OCI-M1 (cell line): ENCODE measurements at places on chromosomes 7 and 10.

DNA sequence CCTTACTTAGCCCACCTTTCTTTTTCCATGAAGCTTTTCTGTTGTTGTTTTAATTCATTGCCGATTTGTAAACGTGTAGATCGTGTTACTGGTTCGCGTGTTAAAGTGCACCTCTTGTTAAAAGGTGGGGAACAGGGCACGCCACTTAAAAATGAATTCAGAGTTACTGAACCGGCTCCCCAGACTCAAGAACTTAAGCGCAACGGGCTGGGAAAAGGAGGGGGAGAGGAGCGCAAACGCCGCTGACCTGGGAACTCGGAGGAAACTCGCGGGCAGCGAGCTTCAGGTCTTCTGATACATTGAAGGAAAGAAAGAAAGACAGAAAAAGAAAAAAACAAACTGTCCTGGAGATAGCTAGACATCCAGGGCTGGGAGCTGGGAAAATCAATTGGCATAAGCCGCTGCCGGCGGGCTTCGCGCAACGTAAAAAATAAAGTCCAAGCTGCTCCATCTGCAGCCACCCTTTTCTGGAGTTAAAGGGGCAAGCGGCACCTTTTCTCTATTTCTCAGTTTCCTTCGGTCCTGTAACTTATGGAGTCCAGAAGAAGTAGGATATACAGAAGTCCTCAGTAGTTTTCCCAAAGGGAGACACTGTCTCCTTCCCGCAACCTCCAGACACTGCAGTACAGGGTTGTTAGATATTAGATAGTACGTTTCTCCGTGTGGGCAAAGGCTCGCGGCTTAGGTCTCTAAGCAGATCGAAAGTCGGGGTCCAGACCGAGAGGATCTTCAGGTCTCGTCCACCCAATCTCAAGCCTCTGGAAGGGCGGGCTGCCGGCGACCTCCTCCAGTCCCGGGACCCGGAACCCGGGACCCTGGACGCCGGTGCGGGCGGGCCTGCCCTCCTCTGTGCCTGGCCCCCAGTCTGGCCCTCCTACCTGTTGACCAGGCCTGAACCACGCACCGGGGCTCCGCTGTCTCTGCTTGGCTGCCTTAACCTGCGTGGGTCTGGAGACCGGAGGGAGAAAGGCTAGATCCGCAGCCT is 1.8 kb upstream of the DLX6 start:
- no peak for DNase-seq

- no peak for DNase-seq
These were observed 139.6 kb upstream of the GDF10 start for GRCh38 chr10:47160261-47160908.

GRCh38 chr10:12535656-12536055 is 186.3 kb downstream of the CAMK1D start:
- DNase-seq = peak; percentile 7

DNA sequence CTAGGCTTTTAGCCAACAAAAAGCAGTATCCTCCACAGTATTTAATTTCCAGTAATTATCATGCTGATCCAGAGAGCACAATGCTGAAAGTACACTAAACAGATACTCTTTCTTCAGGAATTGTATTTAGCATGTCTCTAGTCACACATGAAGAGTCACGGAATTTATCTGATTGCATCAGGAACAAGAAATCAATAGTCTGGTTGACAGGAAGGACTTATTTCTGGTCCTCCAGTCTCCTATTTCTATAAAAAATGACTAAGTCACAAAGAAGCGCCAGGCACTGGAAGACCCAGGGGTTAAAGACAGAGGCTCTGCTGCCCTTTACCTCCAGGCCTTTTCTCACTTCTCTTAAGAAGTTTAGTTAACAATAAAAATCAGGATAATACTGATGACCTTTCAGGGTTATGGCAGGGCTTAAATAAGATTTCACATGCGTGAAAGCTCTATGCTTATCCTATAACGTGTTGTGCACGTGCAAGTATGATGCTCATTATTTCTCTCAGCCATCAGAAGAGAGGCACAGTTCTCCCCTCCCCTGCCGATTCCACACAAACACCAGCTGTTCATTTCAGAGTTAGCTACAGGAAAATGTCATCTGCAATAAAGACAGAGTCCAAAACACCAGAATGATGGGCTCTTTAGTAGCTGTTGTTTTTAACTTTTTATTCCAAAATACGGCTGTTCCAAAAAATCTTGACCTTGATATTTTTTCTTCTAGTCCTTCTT is 36.9 kb downstream of the SLC26A4 start:
- no peak for DNase-seq

DNA sequence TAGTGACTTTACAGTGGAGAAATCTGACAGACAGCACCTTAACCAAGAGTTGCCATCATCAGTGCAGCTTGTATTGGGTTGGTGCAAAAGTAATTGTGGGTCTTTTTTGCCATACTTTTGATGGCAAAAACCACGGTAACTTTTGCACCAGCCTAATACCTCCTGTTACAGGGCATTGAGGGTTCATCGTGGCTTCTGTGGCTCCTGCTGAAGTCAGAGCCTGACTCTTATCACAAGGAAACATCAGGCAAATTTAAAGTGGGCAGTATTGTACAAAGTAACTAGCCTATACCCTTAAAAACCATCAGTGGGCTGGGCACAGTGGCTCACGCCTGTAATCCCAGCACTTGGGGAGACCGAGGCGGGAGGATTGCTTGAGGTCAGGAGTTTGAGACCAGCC is 117.4 kb downstream of the HECW1 start:
- DNase-seq = no peak

DNA sequence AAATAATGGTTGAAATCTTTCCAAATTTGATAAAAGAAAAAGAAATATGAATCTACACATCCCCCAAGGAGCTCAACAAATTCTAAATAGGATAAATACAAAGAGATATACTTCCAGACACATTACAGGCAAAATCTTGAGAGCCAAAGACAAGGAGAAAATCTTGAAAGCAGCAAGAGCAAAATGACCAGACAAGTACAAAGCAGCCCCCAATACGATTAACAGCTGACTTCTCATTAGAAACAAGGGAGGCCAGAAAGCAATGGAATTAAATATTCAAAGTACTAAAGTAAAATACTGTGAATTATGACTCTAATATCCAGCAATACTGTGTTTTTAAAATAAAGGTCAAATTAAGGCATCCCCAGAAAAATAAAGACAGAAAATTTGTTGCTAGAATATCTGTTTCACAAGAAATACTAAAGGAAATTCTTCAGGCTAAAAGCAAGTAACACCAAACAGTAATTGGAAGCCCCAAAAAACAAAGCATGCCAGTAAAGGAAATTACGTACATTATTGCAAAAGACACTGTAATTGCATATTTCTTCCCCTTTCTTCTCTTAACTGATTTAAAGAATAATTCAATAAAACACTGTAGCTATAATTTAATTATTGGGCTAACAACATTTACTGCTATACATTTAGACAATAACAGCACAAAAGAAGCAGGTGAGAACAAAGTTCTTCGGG is 36.4 kb downstream of the ZNF438 start:
- DNase-seq = no peak

DNA sequence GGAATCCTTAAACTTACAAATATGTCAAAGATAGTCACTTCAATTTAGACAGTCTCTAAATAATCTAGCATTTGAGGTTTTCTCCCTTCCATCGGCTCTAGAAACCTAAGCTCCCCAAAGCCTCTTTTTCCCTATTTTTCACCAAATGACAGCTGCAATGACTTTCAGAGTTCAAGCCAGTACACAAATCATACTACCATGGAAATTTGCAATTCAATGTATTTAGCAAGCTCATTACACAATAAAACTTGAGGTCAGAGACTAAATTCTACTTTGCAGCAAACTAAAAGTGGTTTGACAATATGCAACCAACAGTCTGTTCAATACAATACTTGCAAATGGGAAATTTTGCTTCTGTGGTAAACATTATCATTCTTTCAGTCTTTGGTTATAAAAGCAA is 80.3 kb downstream of the SKIDA1 start:
- no peak for DNase-seq

DNA sequence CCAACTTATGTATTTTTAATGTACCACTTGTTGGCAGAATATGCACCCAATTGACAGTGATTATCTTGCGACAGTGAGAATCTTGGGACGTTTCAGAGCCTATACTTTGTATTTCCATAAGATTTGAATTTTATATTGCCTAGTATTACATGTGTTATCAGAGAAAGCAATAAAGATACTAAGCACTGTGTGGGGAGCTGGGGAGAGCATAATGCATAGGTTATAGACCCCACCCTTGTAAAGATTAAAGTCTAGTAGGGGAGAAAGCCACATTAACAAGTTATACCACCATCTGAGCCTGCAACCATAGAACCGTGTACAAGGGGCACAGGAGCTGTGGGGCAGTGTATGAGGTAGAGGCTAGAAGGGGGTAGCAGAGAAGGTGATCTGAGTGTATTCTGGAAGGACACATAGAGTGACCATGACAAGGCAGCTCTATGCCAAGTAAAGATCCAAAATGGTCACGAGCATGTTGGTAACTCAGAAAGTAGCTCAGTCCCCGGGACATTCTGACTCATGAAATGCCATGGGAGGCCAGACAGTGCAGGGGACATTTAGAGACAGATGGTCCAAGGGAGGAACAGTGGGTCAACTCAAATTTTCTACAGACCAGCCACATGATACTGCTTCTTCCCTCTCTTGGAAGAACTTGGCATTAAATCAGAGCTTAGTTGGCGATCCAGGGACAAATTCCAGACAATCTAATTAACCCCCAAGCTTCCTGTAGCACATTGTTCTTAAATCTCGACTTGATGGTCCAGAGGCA is 84.5 kb downstream of the ADRA2A start:
- no peak for DNase-seq

DNA sequence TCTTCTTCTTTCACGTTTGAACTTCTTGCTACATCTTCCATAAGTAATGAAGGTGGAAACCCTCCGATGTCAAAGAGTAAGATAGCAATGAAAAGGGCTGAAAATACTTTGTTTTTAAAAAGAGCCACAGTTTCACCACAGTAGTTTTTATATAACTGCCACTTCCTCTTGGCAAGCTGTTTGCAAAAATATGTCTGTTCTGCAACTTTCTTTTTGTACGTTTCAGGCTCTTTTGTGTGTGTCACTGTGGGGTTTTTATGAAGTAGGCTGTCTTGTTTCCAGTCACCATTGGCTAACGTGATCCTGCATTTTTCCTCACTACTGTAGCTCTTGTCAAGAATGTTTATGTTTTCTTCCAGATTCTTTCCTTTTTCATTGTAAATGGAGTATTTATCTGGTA is 55.6 kb downstream of the SLC16A9 start:
- peak; percentile 22 for DNase-seq

DNA sequence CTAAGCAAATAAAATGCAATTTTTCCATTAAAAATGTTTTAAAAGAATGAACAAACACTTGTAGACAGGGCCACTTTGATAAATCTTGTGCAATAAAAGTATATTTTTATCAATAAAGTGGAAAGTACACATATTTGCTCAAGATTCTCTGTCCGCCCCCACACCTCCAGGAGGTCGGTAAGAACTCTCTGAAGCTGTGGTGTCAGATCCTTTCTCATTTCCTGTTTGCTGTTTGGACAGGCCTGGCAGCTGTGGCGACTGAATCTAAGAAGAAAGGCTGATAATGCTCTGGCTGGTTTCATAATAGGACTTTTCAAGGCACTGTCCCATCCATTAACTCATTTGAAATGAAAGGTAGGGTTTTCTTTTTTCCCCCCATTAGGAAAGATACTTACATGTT is 15.3 kb upstream of the ASB4 start:
- DNase-seq = peak; percentile 82

DNA sequence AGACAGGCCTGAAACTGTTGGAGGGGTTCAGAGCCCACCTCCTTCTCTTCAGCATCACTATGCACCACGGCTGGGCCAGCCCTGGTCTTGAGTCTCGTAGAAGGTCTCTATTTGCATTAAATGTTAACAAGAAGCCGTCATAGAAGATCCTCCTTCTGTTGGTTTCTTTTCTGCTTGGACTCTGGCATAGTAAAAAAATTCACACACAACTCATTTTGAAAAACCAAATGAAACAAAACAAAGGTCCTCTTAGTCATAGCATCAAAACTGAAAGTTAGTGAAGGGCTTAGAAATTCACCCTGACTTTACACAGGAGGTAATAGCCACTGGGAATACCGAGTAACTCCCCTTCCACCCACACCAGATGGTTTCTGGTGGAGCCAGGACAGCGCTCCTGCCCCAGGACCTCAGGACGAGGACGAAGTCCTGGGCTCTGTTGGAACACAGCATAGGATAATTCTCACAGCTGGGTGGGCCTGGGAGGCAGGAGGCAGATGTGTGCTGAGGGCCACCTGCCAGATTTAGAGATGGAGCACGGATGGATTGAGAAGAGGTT is 248.4 kb upstream of the KLF6 start:
- peak; percentile 5 for DNase-seq

DNA sequence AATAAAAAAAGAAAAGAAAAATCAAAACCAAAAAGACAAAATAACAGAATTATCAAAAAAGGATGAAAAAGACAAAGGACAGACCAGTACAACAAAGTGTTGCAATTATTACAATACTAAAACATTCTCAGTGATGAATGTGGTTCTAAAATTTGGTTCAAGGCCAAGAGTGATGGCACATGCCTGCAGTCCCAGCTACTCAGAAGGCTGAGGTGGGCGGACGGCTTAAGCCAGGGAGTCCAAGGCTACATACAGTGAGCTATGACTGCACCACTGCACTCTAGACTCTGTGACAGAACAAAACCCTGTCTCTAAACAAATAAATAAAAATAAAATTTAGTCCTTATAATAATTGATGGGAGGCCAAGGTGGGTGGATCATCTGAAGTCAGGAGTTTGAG is 14.5 kb downstream of the BAZ1B start:
- no peak for DNase-seq

DNA sequence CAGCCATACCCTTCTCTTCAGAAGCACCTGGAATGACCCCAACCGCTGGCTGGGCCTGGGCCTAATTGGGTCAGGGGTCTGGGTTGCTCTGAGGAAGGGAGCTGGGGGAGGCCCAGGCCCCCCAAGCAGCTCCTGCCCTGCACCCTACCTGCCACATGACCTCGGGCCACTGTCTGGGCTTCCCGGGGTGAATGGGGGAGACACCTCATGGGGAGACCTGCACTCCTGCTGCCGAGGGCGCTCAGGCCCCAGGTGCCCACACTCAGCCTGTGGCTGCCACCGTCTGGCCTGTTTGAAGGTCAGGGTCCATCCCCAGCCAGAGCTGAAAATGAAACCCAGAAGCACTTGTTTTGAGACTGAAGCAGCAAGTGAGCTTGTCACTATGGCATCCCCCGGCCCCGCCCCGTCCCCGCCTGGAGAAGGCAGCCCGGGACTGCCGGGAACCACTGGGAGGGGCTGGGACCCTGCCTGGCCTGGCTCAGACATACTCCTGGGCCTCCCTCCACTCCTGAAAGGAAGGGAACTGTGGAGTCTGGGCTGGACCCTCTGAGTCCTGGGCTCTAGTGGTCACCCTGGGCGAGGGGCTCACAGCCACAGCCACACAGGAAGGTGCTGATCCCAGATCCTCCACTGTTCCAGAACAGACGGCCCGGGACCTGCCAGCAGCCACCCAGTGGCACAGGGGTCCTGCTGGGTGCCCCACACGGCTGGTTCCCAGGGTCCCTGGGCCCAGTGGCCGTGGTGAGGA is 7.4 kb upstream of the MICALL2 start:
- DNase-seq = peak; percentile 78

DNA sequence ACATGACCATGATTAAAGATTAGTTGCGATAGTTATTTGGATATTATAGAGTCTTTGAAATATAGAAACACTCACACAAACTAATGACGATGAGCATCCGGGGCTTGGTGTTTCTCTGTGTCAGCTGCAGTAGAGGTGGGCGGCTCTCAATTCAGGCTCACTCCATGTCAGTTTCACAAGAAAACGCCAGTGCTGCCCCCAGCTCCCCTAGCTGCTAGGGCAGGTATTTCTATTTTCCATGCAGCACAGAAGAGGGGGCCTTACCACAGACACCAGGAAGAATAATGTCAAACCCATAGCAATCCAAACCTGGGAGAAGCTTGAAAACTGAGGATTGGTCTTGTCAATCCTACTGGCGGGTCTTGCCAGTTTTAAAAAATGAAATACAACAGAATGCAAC is 197.1 kb downstream of the PHTF2 start:
- peak; percentile 42 for DNase-seq
